Activated B cell treated with CpG ODN at 0.5 μM for 24 hours (primary cell): ENCODE measurements at places on chromosomes 6 and 20.

DNA sequence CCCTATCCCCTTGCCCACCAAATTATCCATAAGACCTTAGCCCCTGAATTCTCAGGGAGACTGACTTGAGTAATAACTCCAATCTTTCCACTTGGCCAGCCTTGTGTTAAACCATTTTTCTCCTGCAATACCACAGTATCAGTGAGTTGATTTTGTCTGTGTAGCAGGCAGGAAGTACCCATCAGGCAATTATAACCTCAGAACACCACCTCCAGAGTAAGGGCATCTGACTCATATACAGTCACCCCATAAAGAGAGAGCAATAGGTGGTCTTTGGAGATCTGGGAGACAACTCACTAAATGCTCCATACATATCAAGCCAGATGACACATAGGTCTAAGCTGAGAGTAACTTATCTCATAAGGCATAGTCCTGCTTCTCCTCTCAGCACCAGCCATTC is 83.7 kb downstream of the FILIP1 start:
- DNase-seq, result no peak

GRCh38 chr6:115194981-115195638 is 852.3 kb upstream of the HS3ST5 start:
- no peak for DNase-seq

GRCh38 chr6:2197177-2197671 is 48.2 kb downstream of the GMDS start:
- DNase-seq, result no peak

DNA sequence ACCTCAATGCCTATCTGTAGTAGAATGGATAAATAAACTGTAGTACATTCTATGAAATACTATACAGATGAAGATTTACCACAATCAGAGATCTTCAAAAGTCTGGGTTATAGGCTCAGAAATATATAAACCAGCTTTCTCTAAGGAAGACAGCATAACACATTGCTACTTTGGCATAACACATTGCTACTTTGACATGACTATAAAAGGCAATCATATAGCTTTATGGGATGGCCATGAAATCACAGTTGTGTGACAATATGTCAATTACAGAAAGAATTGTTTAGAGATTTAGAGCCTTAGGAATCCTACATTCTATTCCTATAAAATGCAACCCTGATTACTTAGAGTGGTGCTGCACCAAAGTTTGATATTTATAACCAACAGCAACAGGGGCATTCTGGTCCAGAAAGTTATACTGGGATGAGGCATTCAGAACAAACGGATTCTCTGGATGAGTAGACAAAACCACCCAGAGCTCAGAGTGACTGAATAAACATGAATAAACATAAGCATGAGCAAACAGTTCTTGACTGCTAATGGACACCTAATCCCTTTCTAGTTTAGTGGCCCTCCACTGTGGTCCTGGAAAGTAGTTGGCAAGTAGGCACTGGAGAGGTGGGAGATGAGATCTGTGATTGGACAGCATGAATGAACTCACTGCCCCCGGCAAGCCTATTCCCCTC is 12.0 kb downstream of the TTI1 start:
- DNase-seq, result no peak

- no peak for DNase-seq
Observed at GRCh38 chr6:132499757-132500156, 13.2 kb downstream of the STX7 start.

- no peak for DNase-seq
Observed at GRCh38 chr6:12939314-12939713, 222.7 kb downstream of the PHACTR1 start.

DNA sequence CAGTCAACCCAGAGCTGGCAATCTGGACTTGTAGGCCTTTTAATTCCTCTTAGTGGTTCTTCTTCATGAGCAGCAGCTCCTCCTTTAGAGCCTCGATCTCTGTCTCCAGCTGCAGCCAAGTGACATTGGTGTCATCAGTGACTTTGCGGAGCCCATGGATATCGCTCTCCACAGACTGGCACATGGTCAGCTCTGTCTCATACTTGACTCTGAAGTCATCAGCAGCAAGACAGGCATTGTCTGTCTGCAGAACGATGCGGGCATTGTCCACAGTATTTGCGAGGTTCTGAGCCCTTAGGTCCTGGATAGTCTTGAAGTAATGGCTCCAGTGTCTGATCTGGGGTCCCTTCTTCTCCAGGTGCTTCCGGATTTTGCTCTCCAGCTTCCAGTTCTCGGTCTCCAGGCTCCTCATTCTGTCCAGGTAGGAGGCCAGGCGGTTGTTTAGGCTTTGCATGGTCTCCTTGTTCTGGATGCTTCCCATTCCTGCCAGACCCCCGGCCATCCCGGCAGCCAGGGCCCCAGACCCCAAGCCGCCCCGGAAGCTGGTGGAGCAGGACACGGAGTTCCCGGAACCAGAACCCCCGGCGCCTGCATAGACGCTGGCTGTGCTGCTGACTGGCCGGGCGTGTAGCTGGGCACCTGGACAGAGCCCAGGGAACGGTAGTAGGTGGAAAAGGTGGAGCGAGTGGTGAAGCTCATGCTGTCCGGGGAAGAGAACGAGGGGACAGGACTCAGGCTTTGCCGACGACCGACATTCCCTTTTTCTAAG is 15.1 kb downstream of the RFPL4B start:
- DNase-seq, result no peak

DNA sequence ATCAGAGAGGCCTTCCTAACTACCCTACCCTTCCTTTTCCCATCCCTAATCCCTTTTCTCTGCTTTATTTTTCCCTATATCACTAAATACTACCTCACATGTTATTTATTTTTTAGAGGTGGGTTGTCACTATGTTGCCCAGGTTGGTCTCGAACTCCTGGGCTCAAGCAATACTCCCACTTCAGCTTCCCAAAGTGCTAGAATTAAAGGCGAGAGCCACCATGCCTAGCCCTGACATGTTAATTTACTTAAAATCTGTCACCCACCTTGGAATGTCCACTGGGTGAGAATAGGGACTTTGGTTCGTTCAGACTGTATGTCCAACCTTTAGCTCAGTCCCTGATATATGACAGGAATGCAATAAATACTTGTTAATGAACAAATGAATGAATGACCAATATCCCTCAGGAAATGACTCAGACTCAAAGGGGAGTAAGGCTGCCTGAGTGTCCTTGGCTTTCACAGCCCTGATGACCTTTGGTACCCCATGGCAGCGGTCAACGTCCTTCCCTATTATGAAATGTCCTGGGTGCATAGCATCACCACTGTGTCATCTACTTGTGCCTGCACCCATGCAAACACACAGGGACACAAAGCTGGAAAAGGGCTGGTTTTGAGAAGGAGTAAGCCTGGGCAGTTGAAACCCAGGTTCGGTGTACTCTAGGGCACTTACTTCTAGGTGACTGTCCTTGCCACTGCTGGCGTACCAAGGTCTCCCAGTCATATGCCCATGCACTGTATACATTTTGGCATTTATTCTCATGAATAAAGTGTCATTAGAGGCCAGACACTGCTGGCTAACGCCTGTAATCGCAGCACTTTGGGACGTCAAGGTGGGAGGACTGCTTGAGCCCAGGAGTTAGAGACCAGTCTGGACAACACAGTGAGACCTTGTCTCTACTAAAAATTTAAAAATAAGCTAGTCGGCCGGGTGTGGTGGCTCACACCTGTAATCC is 26.5 kb downstream of the BCL2L1 start:
- no peak for DNase-seq

GRCh38 chr6:139134064-139134395 is 850 bp upstream of the HECA start:
- no peak for DNase-seq

DNA sequence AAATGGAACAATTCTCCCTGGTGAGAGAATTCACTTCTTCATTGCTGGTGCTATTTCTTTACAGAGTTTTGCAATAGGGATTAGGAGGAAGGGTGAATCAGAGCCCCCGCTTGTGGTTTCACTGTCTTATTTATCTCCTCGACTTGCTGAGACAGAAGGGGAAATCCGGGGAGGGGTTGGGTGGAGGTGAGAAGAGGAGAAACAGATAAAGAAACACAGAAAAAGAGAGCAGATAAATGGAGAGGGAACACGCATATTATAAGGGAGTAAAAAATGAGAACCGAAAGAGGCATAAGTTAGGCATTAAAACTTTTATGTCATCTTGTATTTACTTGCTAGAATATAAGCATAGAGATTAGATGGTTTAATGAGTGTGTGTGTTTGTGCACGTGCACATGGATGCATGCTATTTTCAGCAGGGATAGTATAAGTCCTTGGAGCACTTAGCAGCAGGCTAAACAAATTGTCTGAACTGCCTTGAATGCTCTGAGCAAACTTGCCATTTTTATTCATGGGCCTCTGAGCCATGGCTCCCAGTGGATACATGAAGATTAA is 105.0 kb downstream of the OLIG3 start:
- no peak for DNase-seq

DNA sequence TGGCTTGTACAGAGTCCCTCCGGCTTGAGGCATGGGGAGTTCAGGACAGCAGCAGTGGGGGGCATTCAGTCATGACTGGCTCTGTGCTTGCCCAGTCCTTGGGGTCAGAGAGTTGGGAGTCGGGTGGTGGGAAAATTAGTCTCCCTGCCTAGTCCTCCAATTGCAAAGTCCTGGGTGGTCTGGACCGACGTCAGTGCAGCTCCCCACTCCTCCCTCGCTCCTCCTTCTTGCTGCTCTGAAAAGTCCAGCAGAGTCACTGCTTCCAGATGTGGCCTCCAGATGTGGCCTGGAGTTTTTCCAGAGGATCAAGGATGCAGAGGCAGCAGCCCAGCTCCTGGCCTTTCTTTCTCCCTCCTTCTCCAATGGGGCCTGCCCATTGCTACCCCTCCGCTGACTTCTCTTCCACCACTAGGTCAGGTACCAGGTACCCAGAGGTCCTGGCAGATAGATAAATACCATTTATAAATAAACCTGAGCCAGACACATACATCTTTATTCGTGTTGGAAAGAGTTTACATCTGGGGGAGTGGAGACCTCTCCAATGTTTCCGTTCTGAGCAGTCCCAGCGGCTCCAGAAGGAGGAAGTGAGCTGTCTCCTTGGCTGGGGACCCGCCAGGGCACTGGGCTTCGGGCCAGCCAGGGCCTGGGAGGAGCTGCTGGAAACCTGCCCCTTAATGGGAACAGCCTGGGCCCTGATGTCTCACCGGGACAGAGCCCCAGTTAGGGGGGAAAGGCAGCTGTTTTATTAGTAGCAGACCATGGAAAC is 49.0 kb upstream of the RNF24 start:
- no peak for DNase-seq

DNA sequence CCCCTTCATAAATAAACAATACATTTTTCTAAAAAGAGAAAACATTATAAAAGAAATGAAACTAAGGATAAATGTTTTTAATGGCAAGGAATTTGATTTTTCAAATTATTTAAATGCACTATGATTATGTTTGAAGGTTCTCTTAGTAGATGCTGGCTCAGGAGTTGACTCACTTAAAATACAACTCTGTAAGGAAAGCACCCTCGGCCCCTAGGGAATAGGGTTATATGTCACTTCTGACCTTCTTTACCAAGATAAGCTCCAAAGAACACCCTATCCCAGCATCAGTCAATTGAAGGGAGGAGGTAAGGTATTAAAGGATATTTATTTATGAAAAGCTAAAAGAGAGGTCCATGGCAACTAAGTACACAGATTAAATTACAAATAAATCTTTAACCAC is 6.8 kb downstream of the SNAP91 start:
- no peak for DNase-seq

GRCh38 chr6:54737247-54737646 is 109.3 kb upstream of the FAM83B start:
- no peak for DNase-seq

DNA sequence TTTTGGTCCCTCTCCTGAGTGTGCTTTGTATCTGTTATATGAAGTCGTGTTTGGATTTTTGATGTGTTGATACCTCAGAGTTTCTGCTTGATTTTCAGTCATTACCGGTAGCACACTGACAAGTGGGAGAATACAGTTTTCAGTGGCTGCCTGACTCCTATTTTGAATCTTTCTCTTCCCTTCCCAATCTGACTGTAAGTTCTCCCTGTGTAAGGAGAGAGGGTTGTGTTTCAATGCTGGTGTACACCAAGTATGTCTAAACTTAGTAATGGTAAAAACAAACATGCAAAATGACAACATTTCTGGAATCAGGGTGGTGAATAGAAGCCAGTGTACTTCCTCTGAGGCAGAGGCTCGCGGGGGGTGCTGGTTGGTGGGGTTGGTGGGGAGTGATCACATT is 103.4 kb downstream of the HIVEP1 start:
- no peak for DNase-seq

DNA sequence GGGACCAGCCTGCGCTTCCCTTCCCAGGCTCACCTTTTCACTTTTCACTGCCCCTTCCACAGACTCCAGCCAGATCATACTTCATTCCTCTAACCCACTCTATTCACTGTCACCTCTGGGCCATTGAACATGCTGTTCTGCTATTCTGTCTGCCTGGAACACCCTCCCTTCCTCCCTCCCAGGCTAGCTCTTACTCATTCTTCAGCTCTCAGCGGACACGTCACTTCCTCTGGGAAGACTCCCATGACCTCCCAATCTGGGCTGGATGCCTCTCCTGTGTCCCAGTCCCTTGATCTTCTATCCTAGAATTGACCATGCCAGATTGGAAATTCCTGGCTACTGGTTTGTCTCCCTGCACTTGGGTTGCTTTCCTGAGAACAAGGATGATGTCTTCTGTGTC is 5.0 kb downstream of the SLC12A5 start:
- DNase-seq, result no peak

DNA sequence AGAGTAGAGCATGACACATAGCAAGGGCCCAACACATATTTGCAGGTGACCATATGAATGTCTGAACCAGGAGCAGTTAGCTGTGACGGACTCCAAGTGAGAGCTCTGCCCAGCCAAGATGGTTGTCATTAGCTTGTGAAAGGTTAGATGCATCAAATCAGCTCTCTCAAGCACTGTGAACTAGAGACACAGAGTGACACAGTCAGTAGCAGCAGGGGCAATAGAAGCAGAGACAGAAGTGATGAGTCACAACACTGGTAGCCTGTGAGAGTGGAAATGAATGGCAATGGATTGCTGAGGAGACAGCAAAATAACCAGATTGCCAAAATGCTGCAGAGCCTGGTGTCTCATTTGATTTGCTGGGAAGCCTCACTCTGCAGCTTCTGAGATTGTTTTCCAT is 558.9 kb downstream of the PKHD1 start:
- no peak for DNase-seq

GRCh38 chr6:116229287-116229913 is 24.5 kb downstream of the TSPYL4 start:
- DNase-seq, result no peak

- DNase-seq, result no peak
Observed at GRCh38 chr20:52259295-52259694, 67.7 kb upstream of the ZFP64 start.

DNA sequence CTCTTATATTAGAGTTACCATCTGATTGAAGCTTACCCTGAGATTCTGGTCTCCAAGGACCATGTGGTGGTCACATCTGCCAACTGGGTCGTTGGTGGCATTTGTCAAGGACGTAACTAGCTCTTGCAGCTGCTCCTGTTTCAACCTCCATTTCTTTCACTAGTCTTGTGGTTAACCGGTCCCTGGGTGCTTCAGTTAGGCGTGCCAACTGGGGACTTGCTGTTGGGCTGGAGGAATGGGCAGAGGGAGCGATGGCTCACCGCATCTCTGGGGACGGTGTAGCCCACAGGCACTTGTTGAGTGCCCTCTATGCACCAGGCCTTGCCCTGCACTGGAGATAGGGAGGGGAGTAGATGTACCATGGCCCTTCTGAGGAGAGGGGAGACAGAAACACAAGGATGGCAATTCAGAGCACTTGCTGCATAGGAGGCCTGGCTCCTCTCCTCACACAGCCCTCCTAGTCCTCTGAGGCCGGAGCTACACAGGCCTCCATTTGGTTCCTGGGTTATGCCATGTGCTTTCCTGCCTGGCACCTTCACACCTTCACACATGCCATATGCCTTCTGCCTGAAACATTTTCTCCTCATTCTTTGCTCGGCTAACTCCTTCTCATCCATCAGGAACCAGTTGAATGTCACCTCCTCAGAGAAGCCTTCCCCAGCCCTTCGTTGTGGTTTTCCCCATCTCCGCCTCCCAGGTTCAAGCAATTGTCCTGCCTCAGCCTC is 20.0 kb upstream of the ASXL1 start:
- no peak for DNase-seq
